C1 segment of cervical spinal cord (tissue), 14 donors: ENCODE measurements at places on chromosomes 7 and 10.

- DNase-seq = no peak
Measured at GRCh38 chr7:21708096-21708495, 165.3 kb downstream of the DNAH11 start.

DNA sequence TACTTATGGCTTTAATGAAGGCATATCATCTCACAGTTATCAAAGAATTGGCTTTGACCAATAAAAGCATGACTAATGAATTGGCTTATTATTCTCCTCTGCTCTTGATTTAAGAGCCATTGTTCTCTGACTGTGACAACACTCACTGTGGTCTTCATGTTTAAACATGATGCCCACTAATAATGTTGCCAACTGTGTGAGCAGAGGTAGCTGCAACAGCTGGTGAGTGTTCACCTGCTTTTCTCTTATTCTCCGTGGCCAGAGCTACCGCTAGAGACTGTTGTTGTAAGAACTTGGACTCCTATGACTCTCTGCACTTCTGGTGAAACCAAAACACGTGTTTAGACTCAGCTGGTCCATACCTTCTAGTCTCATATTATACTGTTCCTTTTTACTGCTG lies 335.9 kb downstream of the XPNPEP1 start:
- DNase-seq = no peak

- no peak for DNase-seq
Measured at GRCh38 chr10:69668721-69669120, 38.7 kb downstream of the FAM241B start.

DNA sequence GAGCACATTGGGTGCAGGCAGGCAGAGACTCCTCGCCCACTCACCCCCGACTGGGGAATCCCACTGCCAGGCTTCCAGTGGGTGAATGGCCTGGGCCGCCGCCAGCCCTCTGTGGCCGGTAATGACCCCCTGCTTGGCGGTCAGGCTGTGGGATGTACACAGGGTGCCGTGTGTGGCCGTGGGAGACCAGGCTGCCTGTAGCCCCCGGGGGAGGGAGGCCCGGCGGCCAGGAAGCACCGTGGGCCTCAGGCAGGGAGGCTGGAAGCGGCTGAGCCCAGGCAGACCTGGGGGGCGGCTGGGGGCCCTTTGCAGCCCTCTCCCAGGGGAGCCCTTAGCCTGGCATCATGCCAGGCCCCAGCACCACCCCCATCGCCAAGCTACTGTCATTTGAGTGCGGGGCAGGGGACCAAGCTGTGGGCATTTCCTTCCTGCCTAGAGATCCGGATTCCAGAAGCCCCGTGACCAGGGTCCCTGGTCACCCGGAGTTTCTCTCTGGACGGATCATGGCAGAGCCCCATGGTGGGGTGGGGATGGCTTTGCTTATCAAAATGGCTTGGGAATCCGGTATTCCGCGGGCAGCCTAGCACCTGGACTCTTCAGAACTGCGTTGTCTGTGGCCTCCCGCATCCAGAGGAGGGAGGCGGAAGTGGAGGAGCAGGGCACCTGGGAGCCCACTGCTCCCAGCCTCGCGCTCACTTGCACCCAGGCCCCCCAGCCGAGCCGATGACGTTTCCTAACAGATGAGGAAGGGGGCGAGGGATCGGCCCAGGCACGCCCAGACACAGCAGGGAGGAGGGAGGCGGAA lies 1.1 kb downstream of the TTYH3 start:
- DNase-seq = peak; percentile 71

- no peak for DNase-seq
Measured at GRCh38 chr10:124072106-124072505, 21.3 kb downstream of the CHST15 start.

DNA sequence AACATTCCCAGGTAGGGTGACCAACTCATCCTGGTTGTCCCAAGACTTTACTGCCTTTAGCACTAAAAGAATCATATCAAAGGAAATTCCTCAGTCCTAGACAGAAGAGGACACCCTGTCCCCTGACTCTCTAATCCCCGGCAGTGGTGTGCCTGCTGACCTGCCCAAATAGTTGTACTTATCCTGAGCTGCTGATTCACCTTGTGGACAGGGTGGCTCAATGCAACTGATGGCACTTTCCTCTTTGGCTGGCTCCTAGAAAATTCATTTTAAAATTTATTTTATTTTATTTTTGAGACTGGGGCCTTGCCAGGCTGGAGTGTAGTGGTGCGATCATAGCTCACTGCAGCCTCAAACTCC lies 111.7 kb downstream of the JCAD start:
- no peak for DNase-seq

DNA sequence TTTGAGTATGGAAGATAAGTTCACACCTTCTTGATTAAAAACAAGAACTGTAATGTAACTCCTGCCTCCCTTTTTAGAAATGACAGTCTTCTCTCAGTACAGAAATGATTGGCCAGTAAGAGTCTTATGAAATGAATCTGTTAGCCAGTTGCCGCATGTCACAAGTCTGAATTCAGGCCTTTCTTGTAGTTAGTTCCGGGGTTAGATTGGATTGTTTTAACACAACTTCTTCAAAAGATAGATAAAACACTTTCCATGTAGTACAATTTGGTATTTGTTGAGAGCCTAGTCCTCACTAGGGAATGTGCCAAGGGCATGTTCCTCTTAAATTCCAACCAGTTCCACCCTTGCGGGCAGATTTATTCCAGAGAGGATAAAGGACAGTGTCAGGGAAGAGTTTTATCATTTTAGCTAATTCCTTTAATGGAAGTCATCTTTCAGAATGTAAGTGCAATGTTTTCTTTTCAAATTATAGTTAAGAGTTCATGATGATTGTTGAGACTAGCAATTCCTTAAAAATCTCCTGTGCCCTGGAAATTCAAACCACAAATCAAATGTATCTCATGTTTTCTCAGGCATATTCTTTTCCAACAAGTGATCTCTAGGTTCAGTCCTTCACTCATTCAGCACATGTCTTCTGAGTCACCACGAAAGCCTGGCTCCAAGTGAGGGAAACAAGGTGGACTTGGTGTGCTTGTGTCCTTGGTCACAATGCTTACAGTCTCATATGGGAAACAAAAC lies 4.1 kb downstream of the FHIP2A start:
- DNase-seq = no peak

- DNase-seq = peak; percentile 20
Measured at GRCh38 chr7:5526100-5526905, 102.7 kb upstream of the TNRC18 start.

- no peak for DNase-seq
Measured at GRCh38 chr7:38017320-38017719, 96.9 kb downstream of the EPDR1 start.

- DNase-seq = no peak
Measured at GRCh38 chr7:149455175-149455950, 5.5 kb downstream of the ZNF777 start.

DNA sequence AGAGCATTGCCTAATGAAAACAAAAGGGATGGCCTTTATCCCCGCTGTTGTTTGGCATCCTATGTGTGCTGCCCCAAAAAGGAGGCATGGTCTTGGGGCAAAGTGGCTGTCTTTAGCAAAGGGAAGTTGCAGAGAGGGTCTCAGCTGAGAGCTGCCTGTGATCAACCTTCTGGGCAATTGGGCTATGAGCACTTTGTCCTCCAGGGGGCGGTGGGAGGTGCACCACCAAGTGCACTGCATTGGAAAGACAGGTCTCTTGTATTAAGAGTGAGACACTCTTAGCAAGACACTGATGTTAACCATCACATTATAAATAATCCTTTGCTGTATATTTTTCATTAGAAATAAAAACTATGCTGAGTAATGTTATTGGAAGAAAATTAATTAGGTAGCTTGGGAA lies 314.8 kb downstream of the POM121L12 start:
- DNase-seq = peak; percentile 22

DNA sequence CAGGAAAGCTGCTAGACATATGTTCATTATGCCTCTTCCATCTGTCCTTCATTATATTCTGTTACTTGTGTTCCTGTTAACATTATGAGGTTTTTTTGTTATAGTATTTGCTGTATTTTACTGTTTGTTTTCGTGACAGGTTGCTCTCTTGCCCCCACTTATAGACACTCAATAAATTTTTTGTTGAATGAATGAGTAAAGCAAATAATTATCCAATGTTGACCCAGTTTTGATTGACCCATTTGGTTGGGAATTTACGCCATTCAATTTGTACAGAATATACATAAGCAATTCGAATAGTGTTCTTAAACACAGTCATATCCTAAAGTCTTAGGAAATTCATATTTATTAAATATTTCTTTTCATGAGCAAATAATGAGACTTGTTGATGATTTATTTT lies 11.8 kb downstream of the CCSER2 start:
- DNase-seq = no peak

DNA sequence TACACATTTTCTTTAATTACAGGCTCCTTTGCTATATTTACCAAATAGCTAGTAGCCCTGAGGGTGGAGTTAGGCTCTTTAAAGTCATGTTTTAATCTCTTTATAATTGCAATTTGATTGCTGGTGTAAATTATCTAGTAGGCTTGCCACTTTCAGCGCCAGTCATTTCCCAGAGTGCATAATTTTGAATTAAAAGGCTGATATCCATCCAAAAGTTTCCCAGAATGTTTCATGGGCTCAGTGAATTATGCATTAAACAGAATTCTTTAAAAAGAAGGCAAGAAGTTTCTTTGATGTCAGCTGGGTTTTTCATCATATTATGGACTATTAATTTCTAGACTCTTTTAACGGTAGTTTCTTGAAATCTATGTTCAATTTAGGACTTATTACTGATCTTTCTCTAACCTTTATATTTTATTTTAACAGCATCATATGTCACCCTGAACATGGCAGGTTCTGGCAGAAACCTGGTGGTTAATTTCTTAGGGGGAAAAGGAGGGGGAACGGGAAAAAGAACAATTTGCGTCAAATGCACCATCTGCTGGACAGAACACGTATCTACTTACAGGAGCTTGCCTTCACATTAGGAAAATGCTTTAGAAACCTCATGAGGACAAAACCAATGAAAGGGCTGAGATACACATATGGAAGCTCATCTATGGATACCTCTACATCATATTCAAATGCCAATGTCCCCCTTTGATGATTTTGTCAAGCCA lies 171.1 kb downstream of the GRM3 start:
- DNase-seq = no peak

DNA sequence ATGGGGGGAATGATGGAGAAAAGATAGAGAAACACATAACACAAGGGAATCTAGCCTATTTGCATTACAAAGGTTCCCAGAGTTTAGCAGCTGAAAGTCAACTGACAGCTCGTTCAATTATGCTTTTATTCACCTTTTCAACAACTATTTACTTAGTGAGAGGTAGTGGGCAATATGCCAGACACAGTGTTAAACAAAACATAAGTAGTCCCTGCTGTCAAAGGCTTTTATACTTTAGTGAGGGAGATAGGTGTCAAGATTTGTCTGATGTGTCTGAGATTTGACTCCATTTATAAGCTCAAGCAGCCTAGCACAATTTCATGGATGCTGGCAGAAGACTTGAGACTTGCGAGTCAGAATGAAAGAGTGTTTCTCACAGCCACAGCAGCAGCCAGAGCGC lies 549.0 kb upstream of the VSTM2A start:
- DNase-seq = no peak

DNA sequence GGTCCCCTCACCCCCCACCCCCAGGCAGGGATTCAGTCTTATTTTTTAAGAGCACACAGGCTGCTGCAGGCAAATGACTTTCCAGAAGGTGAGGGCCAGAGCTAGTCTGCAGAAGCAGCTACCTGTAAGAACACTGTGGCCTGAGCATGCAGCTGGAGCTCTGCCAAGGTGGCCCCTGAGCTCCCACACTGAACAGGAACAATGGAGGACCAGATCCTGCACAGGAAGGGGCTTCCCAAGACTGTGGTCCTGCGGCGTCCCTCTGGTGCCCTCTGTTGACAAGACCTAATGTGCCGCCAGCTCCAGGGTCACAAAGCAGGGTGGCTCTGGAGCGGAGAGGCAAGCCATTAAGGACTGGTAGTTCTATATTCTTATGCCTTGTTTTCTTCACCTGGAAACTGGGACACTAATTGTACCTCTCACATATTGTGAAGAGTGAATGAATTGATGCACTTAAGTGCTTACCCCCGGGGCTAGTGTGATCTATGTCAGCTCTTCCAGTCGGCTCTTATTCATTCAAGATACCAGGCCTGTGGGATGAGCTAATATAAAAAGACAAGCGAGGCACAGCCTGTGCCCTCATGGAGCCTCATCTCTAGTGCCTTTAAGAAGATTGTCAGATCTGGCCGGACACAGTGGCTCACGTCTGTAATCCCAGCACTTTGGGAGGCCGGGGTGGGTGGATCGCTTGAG lies 8.0 kb upstream of the BEND7 start:
- no peak for DNase-seq

DNA sequence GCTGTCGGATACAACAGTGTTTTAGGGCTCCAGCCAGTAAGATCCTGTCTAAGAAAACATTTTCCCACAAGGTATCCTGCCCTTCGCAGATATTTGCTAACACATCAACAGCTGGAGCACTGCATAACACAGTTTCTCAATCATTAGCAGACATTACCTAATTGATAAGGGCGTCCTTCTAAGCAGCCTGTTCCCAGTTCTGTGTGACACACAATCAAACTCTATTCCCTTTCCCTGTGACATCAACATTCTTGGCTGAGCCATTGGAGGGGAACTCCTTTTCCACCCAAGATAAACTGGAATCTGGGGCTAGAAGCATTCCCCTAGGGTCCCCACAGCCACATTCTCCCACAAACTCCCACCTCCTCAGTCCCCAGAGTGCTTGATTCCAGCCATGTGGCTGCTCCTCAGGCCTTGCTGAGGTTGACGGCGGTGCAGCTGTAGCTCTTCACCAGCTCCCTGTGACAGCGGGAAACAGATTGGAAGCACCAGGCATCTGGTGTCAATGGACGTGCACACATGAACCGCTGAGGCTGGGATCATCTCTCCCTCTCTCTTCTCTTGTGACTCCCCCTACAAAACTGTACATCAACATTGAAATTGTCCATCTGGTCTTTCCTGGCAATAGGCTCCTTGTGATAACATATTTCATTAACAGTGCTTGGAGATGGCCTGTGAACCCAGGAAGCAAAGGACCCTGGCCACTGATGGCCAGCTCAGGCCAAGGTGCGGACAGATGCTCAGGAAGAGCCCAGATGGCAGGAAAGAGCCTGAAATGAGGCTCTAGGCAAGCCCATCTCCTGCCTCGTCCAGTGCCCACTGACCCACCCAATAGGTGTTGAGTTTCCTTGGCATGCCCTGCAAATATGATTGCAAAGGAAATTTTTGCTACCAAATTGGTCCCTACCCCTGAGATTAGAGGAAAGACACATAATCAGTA lies 131.1 kb upstream of the TBX20 start:
- no peak for DNase-seq

GRCh38 chr10:104273899-104274575 lies 5.1 kb downstream of the GSTO2 start:
- no peak for DNase-seq

DNA sequence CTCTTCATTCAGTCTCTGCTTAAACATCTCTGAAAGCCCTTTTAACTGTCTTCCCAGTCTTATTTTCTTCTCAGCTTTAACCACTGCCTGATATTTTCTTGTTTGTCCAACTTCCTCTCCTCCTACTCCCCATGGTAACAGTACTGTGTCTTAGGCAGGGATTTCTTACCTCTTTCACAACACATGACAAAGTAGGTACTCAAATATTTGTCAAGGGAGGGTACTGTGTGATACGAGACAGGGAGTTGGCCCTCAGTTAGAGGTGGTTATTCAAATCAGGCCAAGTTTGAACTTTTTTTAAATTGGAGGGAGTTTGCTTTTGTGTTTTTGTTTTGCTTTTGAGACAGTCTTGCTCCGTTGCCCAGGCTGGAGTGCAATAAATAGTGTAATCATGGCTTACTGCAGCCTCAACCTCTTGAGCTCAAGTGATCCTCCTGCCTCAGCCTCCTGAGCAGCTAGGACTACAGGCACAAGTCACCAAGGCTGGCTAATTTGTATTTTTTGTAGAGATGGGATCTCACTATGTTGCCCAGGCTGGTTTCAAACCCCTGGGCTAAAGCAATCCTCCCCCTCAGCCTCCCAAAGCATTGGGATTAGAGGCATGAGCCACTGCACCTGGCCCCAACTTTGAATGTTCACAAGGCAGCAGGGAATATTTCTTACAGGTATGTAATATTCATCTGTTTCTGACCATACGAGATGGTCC lies 2.5 kb upstream of the KPNA7 start:
- no peak for DNase-seq
